Caudate nucleus (tissue), 63 donors: ENCODE measurements at places on chromosomes 4 and X.

DNA sequence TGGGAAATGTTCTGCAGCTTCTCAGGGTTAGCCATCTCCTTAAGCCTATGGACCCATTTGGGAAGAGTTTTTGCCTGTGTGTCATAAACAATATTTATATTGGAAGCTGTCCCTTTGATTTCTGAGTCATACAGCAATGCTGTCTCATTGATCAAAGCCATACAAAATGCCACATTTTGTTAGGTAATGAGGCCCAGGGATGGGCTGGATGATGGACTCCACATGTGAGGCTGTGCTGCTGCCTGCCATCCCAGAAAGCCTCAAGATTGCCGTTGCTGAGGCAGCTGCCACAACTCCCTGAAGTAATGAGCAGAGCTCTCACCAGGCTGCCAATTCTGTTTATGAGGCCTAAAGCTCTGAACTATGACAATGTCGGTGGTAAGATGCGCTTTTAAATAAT, 12.2 kb upstream of the GJB1 start:
- DNase-seq, result no peak

GRCh38 chrX:9081271-9081670, 47.3 kb upstream of the FAM9B start:
- no peak for DNase-seq

DNA sequence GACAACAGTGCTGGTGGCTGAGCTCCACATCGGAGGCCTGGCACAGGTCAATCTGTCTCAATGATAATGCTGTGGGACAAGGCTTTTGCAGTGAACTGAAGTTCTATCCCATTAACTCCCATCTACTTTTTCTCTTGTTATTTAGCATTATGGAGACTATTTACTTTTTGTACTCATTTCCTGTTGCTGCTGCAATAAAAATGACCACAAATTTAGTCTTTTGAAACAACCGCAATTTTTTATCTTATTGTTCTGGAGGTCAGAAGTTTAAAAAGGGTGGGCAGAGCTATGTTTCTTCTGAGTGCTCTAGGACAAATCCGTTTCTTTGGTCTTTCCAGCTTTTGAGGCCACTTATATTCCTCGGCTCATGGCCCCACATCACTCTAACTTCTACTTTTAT, 111.0 kb upstream of the PITX2 start:
- DNase-seq, result no peak

DNA sequence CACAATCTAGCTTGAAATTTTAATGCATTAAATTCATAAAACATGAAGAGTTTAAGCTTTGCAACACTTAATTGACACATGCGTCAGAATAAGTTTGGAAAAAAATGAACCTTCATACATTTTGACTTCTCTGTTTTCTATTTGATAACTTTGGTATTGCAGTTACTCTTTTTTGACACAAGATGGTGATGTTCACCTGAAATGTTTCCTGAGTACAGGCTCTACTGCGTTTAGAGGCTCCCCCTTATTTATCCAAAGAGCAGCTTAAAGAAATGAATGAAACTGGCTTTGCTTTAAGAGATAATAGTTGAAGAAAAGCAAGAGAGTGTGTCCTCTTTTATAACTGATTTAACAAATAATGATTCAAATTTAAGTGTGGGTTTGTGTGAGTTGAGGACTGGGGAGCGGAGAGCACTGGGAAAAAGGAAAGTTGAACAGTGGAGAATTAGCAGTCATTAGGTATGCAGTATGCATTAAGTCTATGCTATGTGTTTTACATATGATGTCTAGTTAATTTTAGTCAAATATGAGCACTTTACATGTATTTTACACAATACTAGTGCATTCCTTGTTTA, 180.6 kb upstream of the NUDT6 start:
- no peak for DNase-seq

DNA sequence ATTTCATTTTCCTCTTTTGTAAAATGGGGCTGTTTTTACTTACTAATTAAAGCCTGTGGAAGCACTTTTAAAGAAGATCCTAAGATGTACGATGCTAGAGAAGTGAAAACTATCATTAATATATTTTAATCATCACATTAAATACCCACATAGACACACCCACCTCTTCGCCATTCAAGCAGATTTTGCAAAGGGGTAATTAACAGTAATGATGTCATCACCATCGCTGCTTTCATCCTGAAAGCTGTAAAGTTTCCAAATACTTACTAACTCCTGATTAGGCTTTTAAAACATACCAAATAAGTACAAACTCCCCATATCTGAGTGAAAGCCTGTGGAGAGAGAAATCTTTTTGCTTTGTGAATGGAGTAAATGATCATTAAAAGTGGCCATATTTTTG, 17.6 kb upstream of the NYX start:
- DNase-seq, result no peak

DNA sequence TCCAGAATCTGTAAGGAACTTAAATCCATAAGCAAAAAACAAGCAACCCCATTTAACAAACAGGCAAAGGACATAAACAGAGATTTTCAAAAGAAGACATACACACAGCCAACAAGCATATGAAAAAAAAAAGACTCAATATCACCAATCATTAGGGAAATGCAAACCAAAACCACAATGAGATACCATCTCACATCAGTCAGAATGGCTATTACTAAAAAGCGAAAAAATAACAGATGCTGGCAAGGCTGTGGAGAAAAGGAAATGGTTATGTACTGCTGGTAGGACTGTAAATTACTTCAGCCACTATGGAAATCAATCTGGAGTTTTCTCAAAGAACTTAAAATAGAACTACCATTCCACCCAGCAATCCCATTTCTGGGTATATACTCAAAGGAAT, 156.8 kb upstream of the RADX start:
- DNase-seq, result no peak

DNA sequence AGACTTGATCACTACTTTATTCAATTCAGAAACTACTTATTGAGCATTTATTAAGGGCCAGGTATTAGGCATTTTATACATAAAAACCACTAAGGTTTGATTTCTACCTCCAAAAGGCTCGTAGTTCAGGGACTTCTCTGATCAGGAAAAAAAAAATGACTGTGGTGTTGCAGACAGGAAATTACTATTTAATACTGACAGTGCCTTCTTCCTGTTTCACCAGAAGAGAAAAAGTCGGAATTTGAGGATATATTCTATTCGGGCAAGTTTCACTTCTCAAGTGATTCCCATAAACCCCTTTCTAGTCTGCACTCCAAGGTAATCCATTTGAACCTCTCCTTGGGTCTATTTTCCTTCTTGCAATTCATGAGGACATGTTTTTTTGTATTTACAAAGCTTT, 15.3 kb upstream of the TASL start:
- DNase-seq, result no peak

DNA sequence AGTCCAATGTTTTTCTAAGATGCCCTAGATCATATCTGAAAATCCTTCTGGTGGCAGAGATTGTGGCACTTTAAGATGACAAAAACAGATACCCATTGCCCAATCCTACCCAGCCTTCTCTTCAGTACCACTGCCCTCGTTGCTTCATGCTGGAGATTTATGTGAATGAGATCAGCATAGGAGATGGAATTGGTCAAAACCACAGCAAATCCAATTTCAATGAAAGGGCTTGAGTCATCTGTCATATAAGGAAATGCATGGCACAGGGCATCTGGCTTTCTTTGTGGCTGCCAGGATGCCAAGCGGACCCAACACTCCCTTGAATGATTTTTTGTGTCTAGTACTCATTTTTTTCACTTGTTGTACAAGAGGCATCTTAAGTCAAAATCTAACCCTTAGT, 16.8 kb downstream of the AFF2 start:
- no peak for DNase-seq

GRCh38 chr4:173509036-173510001, 20.7 kb downstream of the HAND2 start:
- DNase-seq, result no peak

- DNase-seq, result no peak
These were observed 562.4 kb downstream of the TLL1 start for GRCh38 chr4:166435449-166435848.

GRCh38 chr4:110132816-110133719, 65.3 kb downstream of the ELOVL6 start:
- no peak for DNase-seq

- DNase-seq, result no peak
These were observed 788.4 kb upstream of the GALNTL6 start for GRCh38 chr4:171024720-171025303.

DNA sequence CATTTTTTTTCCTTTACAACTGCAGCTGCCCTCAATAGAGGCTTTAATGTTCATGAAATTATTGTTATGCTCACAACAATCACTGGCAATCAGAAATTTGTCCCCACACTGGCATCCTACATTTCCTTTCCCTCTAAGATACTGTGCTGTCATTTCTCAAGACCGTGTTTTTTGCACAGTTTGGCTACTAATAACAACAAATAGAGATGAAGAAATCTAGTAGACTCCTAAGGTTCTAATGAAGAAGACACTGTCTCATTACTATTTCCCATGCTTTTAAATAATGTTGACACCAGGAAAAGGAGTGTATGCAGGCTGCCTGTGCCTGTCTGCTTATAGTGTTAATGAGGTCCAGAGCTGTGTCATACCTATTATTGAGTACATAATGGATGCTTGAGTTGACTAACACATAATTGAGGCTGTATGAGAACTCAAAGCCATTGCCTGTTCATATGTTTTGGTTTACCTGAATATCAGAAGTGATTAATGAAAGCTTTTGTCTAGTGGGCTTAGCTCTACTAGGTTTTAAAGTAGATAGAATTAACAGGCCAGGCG, 1.5 kb upstream of the EIF4E start:
- DNase-seq, result no peak

- DNase-seq, result no peak
These were observed 960.5 kb downstream of the CCSER1 start for GRCh38 chr4:91087743-91088142.

DNA sequence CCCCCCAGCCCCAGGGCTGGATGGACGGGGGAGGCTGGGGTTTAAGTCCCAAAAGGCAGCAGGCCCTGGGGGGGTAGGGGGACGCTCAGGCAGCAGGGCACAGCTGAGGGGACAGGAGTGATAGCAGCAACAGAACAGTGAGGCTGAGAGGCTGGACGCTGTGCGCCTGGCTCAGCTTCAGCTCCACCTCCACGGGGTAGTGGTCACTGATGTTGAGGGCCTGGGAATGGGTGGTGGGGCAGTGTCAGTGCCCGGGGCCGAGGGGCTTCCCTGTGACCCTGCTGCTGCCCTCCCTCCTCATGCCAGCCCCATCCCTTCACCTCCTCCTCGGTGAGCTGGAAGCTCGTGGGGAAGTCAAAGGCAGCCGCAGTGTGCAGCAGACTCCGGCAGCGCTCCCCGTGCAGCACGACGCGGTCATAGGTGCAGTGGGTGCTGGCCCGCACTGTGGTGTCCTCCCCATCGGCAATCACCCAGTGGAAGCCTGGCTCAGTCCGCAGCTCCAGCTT, 4.5 kb downstream of the RPL10 start:
- no peak for DNase-seq

DNA sequence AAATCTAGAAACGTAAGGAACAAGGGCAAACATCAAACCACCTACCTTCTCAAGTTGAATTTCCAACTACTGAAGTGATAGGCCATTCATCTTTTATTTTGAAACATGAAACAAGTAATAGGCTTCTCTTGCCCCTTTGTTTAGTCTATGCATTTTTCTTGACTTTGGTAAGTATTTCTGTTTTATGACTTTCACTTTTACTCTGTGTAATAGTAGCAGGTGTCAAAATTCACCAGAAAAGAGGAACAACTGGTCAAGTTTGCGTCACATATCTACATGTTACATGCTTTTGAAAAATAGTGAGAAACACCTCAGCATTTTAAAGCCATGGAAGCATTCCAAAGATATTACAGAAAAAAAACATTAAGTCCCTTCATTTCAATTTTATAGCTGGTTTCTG, 157.1 kb upstream of the FTHL17 start:
- DNase-seq, result no peak

GRCh38 chr4:168502861-168503260, 6.0 kb downstream of the PALLD start:
- no peak for DNase-seq

GRCh38 chr4:185797018-185797417, 15.0 kb downstream of the SORBS2 start:
- no peak for DNase-seq

- no peak for DNase-seq
These were observed 62.4 kb upstream of the UGT2B15 start for GRCh38 chr4:68732653-68733466.

DNA sequence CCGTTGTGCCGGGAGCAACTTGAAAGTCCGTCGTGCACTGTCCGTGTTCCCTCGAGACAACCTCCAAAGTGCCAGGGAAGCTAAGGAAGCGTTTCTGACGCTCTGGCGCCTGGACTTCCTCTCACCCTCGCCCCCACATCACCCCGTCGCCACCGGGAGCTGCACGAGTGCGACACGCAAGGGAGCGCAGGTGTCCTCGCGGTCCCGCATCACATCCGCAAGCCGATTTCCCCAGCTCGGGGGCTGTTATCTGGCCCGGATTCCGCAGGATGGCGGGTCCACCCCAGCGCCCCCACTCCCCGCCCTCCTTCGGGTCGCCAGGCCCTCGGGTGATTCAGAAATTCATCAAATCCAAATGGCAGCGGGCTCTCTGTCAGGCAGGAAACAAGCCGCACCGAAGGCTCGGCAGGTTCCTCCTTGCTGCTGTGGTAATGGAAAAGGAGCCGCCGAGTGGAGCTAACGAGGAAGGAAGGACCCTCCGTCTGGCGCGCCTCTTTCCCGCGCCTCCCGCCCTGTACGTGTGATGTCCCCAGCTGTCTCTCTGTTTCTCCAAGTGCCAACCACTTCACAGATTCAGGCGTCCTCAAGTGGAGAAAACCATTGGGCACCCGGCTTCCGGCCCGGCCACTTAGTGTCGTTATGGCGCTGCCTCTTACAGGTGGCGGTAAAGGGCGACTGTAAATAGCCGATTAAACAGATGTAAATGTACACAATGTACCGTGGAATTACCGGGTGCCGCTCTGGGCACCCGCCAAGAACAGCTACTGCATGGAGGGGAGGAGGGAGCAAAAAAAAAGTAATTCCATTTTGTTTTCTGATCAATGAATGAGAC, 921 bp upstream of the SETD7 start:
- DNase-seq, result peak; percentile 53

GRCh38 chr4:125956276-125956675, 641.5 kb downstream of the FAT4 start:
- no peak for DNase-seq

DNA sequence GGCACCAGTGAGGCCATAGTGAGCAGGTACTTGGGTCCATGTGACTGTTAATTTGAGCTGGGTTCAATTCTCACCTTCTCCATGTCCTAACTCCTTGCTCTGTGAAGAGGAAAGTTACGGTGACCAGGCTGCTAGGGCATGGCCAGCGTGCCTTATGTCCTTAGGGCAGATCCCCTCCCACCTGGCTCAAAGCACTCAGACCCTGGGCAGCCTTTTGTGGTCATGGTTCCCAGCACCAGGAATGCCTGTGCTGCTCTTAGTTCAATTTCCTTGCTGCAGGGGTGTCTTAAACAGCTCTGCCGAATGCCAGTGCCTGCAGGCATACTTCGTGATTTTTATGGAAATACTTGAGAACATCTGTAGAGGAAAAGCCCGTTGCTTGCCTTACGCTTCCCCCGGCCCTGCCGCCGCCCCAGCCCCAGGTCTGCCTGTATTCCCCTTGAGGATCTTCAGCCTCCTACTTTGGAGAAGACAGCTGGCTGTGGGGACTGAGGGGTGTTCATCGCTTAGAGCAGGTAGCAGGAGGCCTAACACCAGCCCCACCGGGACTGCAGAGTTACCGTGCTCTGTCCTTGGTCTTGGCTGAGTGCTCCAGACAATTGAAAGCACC, 3.1 kb upstream of the CDK16 start:
- no peak for DNase-seq
